Pons (tissue), 1 donor: ENCODE measurements at places on chromosomes 4 and X.

DNA sequence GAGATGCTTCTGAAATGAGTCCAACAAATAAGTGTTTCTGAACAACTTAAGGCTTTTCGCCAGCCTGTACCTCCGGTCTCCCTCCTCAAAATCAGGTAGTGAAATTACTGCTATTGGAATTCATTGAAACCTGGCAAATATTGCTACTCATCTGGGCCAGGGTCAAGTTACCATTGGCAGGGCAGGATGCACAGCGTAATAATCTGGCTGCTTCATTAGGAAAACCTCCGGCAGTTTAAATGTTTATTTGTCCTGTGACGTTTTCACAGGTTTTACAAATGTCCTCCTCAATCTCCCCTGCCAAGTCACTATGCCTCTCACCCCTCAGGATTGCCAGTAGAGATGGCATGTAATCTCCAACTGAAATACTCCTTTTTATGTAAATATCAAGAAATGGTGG lies 92.6 kb upstream of the KDR start:
- DNase-seq: no peak

GRCh38 chrX:100363896-100364295 lies 46.2 kb downstream of the PCDH19 start:
- DNase-seq: no peak

GRCh38 chrX:150581093-150581775 lies 12.8 kb downstream of the MTM1 start:
- DNase-seq: no peak

GRCh38 chr4:164748375-164748774 lies 5.6 kb upstream of the SMIM31 start:
- peak; percentile 63 for DNase-seq

DNA sequence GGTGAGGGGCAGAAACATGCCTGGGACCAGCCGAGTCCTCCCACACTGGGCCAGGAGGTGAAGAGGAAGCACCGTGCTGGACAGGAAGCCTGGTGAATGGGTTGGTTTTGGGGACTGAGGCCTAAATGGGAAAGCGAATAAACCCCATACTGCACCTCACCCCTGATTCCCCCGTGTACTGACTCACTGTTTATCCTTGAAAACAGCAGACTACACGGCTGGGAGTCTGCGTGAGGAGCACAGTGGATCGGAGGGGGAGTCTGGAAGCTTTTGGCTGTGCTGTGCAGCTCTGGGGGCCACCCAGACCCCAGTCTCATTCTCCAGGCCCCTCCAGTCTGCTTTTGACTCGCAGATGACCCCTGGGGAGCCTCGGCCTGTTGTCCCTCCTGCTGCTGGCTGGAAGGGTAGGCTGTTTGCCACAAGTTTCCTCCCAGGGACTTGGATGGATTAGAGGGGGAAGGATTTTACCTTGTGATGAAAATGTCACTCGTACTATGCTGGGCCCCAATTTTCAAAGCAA lies 90.0 kb downstream of the PSAPL1 start:
- DNase-seq: no peak

GRCh38 chr4:31220921-31221320 lies 500.8 kb downstream of the PCDH7 start:
- DNase-seq: no peak

DNA sequence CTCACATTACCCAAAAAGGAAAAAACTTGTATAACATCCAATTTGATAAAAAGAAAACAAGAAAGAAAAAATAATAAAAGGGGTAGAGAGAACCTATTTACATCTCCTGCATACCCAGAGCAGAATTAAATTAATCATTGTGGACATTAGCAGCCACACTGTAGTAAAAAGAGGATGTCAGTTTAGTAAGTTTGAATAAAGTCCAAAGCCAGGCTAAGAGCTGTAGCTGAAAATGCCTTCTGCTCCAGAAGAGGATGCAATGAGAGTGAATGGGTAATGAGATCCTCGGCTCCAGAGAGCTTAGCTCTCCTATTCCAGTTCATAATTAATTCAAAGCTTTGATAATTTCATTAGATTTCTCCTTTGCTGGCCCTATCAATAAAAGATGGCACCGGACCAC lies 78.2 kb downstream of the SLC10A7 start:
- DNase-seq: no peak

DNA sequence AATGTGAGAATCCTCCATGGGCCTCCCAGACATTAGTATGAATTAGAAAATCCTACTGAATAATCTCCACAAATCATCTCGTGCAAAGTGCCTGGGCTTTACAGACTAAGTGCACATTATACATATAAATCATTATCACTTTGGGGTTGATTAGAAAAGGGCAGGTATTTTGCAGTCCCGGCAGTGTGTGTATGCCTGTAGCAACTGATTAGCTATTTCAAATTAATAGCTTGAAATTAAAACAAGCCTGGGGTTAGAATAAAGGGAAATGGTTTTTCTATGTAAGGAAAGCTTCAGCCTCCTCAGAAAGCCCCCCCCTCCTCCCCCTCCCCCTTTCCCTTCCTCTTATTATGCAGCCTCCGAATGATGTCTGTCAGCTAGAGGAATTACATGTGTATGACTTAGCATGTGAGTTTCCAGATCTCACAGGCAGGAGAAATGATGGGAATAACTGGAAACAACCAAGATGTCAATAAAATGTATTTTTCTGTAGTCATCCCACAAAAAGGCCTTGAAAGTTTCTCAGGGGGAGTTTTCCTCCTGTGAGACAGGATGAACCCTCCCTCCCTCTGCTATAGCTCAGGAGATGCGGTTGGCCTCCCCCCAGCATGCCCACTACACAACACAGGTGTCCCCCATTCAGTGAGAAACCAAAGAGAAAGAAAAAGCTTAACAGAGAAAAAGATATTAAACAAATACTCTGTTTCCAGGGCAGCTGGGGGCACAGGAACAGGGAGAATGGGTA lies 41.2 kb upstream of the RASGEF1B start:
- no peak for DNase-seq

DNA sequence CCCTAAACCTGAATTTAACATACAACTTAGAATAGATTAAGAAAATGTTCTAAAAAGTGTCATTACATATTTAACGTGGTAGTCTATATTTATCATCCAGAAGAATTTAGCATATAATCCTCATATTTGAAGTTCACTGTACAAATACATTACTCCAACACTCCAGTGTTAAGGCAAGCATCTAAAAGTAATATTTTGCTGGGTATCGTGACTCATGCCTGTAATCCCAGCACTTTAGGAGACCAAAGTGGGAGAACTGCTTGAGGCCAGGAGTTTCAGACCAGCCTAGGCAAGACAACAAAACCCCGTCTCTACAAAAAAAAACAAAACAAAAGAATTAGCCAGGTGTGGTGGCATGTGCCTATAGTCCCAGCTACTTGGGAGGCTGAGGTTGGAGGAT lies 24.8 kb downstream of the LRBA start:
- no peak for DNase-seq

GRCh38 chr4:3498901-3499510 lies 33.2 kb downstream of the LRPAP1 start:
- DNase-seq: no peak

- DNase-seq: peak; percentile 11
These were observed 68.4 kb downstream of the MID2 start for GRCh38 chrX:107894038-107894437.

DNA sequence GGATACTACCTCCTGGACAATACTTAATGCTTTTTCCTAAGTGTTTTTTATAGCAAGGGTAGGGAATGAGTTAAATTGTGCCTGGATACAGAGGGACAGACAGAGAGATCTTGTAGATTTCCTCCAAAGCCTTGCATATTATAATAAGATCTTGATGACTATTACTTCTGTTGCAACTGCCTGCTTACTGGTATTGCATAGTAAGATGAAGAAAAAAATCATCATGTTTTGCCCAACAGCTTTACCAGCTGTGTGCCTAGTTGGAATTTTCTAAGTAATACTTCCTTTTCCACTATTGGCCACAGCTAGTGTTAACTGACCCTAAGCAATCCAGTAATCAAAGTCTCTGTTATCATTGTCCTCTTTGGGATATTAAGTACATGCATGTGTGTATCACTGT lies 139.0 kb downstream of the DCK start:
- no peak for DNase-seq

- DNase-seq: no peak
These were observed 48.0 kb upstream of the FAT1 start for GRCh38 chr4:186771624-186772023.

GRCh38 chr4:111066447-111066846 lies 443.6 kb upstream of the PITX2 start:
- DNase-seq: no peak

- DNase-seq: peak; percentile 46
These were observed 8.6 kb upstream of the ZXDA start for GRCh38 chrX:57918750-57919436.

GRCh38 chr4:15963576-15963975 lies 601 bp upstream of the FGFBP2 start:
- no peak for DNase-seq

DNA sequence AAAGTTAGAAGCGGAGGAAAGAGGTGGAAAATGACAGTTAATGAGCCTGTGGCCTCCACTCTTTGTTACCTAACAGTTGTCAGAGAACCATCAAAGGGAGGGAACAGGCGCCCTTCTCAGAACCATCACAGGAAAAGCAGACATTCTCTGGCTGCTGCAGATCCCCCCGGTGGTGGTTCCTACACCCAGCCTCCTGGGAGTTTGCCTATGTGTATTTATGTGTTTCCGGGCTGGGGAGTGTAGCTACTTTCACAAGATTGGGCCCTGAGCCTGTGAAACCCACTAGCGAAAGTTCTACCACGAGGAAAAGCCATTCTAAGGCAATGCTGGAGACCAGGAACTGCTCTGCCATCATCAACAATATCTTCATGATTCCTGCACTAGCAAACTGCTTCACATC lies 52.7 kb upstream of the BCOR start:
- DNase-seq: no peak

- no peak for DNase-seq
These were observed 68.7 kb downstream of the DHX15 start for GRCh38 chr4:24515698-24516097.

GRCh38 chr4:99653916-99654315 lies 3.7 kb downstream of the C4orf54 start:
- DNase-seq: no peak

DNA sequence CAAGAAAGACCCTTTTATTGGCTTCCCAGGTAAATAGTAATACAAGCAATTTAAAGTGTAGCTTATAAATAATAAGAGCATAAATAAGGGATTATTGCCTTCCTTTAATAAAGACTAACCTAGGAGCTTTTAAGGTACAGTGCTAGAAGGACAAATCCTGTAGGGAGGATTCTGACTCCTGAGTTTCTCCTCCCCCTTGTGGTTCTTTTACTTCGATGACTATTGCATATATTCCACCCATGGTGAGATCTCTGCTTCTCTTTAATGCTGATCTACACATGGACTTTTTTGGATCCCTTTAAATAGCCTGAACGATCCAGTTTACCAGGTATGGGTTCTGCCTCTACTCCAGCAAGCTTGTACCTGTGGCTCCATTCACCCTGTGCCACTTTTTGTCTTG lies 2.5 kb downstream of the GALNT7 start:
- DNase-seq: no peak

DNA sequence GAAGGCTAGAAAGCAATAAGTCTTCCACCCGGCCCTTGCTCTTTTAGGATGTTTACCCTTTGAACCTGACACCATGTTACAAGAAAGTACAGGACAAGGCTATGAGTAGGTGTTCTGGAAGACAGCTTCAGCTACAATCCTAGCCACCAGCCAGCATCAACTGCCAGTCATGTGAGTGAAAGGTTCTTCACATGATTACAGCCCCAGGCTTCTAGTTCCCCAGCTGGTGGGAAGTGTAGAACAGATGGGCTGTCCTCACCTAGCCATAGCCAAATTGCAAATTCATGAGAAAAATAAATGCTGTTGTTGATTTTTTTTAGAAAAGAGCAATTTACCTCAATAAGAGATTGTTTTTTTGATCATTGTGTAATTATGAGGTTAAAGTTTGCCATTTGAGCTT lies 60.8 kb downstream of the GRXCR1 start:
- no peak for DNase-seq

DNA sequence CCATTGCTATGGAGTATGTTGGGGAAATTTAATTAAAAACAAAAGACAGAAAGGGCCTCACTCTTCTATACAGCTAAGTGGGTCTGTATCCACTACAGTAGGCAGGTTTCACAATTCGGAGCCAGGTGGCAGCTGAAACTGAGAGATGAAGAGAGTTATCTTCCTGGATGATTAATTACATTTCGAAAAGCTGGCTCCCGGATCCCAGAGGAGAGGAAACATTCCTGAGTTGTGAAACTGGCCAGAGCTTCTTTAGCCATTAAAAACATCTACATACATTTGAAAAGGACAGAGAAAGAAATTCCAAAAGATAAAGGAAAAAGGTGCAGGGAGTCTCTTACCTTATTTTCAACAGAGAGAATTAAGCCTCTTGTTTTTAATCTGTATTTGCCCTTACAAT lies 15.5 kb upstream of the PDZD4 start:
- DNase-seq: no peak

GRCh38 chr4:115090483-115091075 lies 22.8 kb downstream of the NDST4 start:
- DNase-seq: no peak

- no peak for DNase-seq
These were observed 5.7 kb downstream of the DOK7 start for GRCh38 chr4:3468804-3469203.

DNA sequence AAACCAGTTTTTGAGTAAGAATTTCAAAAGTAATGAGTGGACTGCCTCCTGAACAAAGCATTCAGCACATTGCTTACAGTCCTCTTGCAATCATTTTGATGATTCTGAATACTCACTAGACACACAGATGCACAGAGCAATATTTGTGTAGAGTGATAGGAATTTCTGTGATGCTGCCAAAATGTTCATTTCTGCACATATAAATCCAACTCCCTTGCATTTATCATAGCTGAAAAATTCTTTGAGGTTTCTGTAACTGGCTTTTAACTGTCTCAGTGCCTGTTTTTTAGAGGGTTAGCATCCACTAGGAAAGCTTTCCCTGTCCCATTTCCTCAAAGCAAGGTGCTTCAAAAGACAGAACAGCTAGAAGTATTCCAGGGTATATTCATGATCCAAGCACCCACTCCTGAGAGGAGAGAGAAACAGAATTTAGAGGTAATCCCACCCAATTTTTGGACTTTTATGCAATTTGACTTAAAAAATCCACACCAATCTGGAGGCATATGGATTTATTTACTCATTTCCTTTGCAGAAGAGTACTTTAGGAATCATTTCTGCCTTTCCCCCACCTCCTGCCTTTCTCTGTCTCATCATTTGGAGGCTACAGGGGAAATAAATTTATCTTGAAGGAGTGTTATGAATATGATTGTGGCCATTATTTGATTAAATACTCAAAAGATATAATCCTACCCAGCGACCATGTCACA lies 234.5 kb upstream of the SLIT2 start:
- DNase-seq: no peak
